ENCODE measurements at places on chromosomes 5 and 9.

DNA sequence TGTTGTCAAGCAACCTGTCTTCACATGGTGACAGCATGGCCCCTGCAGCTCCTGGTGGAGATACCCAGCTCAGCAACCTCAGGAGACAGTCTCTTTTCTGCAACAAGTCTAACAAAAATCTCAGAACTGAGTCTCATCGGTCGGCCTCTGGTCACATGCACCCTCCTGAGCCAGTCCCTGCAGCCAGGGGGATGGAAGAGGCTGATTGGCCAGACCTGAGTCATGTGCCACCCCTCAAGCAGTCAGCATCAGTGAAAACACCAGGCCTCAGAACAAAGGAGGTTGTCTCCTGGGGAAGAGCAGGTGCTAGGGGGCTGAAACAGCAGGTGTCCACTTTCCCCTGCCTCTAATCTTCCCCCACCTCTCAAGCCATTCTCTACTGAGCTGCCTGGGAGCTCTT, 54.4 kb downstream of the SMIM23 start:
- no peak for DNase-seq

- no peak for DNase-seq
Observed at GRCh38 chr5:173296737-173297676, 31.2 kb downstream of the STC2 start.

DNA sequence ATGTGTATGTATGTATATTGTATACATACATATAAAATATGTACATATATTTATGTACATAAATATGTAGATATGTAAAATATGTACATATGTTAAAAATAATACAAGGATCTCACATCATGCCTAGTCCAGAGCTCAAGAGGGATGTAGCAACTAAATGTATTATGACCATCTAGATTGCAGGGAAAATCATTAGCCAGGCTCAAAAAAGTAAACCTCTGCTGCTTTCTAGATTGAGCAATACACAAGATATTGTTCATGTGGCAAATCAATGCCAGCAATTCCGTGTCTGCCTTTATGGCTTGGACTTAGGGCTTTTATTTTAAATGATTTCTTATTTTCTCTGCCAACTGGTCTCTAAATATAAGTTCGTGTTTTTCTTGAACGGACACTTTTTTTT, 65.2 kb downstream of the RAI14 start:
- DNase-seq: no peak

DNA sequence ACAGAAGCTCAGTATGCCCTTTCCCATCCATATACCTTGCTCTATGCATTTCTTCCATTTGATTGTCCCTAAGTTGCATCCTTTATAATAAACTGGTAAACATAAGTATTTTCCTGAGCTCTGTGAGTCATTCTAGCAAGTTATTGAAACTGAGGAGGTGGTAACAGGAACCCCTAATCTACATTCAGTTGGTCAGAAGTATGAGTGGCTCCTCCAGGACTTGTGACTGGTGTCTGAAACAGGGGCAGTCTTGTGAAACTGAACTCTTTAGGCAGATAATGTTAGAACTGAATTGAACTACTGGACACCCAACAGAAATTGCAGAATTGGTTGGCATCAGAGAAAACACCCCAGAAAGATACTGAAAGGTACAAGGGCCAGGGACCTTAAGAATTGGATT, 133.1 kb upstream of the POU5F2 start:
- DNase-seq: no peak

DNA sequence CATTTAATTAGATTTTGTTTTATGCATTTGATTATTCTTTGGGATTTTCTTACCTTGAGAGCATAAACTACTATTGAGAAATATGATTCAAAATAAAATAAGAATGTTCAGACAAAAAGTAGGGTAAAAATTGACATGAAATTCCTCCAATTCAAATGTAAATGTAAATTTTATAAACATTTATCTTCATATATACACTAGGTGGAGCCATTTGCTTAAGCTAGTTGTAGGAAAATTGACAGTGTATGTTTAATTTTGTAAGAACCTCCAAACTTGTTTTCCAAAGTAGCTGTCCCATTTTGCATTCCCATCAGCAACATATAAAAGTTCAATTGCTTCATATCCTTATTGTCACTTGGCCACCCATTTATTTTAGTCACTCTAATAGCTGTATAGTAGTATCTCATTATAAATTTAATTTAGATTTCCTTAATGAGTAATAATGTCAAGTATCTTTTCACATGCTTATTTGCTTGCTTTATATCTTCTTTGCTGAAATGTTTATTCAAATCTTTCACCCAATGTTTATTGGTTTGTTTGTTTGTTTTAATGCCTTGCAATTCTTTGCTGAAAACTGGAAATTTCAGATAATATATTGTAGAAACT, 37.6 kb upstream of the SLCO6A1 start:
- DNase-seq: no peak
